Mucosa of gallbladder (tissue), 1 donor: ENCODE measurements at places on chromosomes 1 and 21.

GRCh38 chr21:45974073-45975019 is 7.2 kb upstream of the COL6A1 start:
- peak; percentile 16 for DNase-seq

- DNase-seq = no peak
Measured at GRCh38 chr1:225700164-225700821, 47.4 kb upstream of the ENAH start.

DNA sequence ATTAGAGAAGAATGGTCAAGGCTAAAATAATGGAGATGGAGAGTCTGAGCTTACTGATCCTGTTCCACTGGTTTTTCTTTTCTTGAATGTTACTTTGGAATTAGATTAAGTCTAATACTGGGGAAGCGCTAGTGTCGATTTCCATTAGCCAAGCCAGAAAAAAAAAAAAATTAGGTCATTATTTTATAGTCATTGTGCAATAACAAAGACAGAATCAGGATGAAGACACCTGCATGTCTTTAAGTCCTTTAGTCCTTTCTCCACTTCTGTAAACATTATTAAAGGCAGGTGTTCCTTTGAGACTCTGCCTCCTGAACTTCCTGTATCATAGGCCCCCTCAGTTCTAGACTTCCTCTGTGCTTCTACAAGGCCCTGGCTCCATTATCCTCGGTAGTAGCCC is 42.8 kb downstream of the MYSM1 start:
- DNase-seq = no peak

DNA sequence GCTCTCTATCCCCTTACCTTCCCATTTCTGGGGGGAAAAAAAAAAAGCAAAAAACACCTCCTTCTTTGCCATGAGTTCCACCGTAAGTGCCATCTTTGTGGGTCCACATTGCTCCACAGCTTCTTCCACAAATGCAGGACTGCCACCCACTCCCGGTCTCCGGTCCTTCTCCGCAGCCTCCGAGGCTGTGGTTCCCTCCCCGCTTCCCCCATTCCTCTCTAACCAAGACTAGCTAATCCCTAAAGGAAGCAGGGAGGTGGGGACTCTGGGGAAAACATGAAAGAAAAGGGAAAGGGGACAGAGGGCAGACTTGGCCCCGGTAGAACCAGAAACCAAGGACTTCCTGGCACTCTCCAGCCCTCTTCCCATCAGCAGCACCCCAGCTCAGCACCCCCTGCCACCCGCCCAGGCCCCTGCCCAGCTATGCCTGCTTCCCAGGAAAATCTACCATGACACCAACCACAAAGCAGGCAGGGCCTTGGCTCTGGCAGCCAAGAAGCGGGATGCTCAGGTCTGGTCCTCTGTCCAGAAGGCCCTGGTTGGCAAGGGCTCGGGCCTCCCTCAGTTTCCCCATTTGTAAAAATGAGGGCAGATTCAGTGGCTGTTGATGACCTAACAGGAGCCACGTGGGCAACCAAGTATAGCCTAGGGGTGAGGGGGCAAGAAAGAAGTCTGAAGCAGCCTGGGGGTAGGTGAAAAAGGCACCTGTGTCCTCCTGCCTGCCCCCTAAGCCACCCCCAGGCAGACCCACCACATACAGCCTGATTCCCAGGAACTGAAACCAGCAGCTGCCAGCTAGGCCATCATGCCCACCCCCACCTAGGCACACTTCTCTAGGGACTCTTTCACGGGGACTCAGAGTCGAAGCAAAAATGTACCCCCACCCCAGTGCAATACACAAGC is 2.5 kb downstream of the EPHA2 start:
- DNase-seq = no peak

DNA sequence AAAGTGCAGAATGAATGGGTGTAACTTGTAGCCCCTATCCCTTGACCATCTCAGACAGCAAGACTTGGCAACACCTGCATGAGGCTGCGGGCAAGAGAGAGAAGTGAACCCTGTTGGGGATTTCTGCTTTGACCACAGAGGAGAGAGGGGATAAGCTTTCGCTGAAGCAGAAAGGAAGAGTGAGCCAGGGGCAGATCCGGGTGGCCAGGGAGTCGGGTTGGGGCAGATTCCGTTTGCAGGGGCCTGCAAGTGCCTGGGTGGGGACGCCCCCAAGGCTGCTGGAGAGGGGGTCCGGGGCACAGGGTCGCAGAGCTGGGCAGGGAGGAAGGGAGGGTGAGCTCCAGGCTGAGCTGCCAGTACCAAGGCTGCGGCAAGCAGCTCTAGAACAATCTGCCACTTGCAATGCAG is 25.3 kb upstream of the PIK3CD start:
- DNase-seq = no peak

DNA sequence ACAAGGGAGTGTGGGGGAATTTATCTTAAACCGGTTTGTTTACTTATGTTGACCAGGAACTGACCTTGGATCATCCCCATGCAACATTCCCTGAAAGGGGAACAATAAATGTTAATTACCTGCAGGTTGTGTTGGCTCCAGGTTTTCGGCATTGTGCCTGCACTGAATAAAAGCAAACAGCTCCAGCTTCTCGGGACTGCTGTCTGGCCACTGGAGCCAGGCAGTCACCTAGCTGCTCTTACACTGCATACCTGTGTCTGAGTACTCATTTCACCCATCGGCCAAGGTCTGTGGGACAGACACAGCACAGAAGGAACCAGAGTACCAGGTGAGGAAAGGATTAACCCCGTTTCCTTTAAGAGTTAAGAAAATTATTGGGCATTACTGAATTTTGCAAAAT is 32.7 kb upstream of the CTBS start:
- no peak for DNase-seq

DNA sequence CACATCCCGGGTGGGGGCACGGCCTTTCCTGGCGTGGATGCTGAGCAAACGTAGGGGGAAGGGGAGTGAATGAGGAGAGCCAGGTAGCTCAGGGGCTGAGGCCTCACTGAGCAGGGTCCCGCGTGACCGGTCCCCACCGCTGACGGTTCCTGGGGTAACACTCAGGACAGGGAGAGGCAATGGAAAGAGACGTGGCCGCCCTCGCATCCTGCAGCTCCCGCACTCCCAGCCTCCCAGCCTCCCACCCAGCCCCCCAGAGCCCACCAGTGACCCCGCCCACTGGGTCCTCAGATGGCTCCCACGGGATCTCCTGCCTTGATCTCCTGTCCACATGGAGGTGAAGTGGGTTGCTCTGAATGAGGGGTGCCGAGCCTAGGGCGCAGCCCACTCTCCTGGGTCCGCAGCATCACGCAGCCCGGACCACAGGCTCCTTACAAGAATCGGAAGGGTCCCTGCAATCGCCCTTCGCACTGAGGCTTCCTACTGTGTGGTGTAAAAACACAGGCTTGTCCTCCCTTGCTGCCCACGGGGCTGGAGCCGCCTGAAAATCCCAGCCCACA is 2.4 kb downstream of the TSPEAR start:
- DNase-seq = no peak

DNA sequence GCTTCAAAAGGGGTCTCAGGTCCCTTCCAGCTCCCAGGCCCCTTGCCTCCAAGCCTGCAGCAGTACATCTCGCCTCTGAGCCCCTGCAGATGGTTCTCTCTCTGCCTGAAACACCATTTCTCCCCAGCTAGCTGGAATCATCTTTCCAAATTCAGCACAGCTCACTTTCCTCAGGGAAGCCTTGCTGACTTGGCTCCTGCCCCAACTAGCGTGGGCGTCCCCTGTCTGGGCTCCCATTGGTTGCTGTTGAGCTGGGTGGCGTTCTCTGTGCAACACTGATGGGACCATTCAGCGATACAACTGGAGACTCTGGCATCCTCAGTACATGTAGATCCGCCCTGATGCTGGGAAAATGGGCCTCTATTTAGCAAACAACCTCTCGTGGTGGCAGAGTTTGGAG is 141.3 kb upstream of the IGSF21 start:
- DNase-seq = no peak
